ENCODE measurements at places on chromosomes 6 and 20.

DNA sequence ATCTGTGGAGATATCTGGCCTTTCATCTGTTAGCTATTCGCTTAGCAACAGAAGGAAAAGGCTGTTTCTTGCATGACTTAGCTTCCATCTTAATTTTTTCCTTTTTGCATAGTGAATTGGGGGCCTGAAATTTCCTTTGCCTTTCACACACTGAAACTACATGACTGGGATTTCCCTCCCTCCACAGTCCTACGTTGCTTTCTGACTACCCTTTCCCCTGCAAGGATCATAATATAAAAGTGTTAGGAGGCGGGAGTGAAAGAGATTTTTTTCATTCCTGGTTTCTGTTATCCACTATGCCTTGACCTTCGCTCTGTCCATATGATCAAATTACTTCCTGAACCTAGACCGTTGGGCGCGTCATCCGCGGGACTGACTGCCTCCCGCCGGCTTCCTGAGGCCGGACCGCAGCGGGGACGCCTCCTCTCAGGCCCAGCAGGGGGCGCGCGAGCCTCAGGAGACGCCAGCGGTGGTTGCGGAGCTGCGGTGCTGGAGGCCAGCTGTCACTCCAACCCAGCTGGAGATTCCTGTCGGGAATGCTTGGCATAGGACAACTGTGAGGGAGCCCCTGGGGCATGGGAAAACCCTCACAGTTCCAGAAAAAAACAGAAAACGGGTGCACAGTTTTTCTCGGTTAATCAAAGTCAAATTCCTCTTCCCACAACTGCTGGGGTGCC, 55.6 kb downstream of the MEP1A start:
- peak; percentile 47 for DNase-seq

- no peak for DNase-seq
Observed at GRCh38 chr6:20252311-20252710, 40.0 kb upstream of the MBOAT1 start.

DNA sequence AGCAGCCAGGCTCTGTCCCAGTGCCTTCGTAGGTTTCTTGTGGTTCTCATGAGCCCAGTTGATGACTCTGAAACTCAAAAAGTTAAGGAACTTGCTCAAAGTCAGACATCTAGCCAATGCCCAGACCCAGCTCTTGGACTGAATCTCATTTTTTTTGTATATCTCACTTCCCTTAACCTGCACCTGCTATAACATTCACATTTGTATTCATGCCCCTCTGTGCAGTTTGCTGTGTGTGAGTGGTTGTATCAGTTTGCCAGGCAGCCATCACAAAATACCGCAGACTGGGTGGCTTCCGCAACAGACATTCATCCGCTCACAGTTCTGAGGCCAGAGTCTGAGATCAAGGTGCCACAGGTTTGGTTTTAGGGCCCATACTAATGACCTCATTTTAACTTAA, 49.9 kb downstream of the IPCEF1 start:
- DNase-seq, result no peak

- no peak for DNase-seq
Observed at GRCh38 chr20:21102603-21103311, 3.4 kb downstream of the LINC00237 start.

DNA sequence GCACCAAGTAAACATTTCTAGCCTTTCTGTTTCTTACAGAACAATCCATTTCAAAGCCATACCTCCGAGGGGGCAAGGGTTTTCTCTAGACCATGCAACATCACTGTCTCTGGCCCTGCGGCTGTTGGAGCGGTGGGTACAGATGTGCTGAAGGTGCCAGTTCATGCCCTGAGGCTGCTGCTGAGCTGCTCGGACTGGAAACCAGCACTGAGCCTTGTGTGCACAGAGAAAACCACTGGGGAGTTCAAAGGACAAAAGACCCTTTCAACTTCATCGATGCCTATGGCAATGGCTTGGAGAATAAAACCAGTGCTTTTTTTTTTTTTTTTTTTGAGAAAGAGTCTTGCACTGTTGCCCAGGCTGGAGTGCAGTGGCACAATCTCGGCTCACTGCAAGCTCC, 93.3 kb upstream of the IYD start:
- DNase-seq, result no peak

GRCh38 chr20:15699431-15700146, 873.7 kb downstream of the KIF16B start:
- DNase-seq, result no peak

GRCh38 chr6:3822747-3823445, 26.3 kb upstream of the FAM50B start:
- DNase-seq, result no peak

DNA sequence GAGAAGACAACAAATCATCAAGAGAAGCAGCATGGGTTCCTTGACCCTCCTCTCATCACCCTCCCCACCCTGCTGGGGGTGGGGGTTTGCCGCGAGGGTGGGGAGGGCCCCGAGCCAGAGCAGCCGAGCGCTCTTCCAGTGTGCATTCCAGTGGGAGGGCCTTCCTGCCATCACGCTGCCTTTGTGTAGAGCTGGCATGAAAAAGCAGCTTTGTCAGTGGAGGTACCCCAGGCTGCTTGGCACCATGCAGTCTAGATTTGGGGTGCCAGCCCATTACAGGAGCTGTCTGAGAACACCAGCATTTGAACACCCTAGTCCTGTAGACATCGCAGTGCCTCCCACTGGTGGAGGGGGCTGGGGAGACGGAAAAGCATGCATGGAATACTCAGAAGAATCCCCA, 12.2 kb downstream of the BAK1 start:
- no peak for DNase-seq

DNA sequence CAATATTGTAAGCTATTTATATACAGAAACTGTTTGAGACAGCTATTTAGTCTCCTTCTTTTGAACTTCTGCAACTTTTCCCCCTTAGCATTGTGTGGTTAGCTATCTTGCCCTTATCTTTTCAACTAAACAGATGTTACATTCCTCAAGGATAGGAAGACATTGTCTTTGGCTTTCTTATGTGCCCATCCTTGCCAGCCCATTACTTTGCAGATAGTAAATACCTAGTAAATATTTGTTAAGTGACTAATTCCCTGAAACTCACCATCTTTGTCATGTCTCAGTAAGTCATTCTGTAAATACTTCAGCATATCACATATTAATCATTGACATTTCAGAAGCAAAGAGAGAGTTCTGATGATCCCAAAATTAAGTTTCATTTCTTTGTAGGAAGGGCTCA, 69.1 kb upstream of the FLRT3 start:
- DNase-seq, result no peak

GRCh38 chr6:47697925-47698324, 455 bp upstream of the ADGRF4 start:
- DNase-seq, result no peak

- no peak for DNase-seq
Observed at GRCh38 chr20:59573837-59574236, 30.5 kb upstream of the PHACTR3 start.

DNA sequence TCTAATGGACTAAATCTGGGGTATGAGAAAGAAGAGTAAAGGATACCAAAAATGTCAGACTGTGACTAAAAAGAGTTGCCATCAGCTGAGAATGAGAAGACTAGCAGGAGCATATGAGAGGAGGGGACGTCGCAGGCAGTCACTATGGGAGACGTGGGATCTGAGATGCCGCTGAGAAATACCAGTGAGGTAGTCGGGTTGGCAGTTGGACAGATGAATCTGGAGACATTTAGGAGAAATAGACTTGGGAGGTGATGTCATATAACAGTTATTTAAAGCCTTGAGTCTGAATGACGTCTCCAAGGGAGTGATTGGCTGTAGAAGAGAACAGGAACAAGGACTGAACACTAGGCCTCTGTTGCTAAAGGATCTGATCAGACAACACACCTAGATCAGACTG, 51.5 kb upstream of the TRIM26 start:
- DNase-seq, result no peak

- DNase-seq, result no peak
Observed at GRCh38 chr6:148166339-148166968, 176.2 kb upstream of the SASH1 start.

DNA sequence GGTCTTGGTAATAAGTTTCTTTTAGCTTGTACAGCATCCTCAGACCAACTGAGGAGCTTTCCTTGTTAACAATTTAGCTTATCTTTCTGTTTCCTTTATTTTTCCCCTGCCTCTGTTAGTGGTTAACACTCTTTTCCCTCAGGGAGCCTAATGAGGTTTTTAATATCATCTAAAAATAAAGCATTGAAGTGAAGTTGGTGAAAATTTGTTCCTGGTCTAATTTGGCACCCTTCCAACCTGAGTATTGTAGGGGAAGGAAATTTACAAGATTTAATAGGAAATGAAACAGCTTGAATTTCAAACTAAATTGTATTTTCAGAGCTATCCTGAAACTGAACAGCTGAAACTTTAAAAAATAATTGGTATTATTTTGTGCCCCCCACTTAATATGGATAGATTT, 28.1 kb upstream of the VAPB start:
- no peak for DNase-seq

DNA sequence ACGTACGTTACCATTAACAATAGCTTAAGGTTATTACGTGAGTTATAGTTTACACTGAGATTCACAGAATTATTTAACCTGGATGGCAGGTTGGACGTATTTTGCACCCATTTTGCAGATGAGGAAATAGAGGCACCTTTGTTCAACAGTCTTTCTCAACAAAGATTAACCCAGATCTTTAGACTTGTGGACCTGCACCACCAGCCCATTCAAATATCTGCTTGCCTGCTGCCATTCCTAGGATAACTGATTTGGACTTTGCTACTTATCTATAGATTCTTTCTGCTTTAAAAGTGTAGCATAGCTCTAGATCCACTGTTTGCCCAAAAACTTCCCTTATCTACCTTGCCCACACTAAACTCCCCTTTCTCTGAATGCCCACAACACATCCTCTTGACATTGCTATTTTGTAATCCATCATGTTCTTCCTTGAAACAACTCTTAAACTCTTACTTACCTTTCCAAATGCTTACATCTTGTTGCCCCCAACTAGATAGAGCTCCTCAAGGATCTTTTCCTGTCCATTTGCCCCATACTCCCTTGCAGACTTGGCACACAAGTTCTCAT, 56.4 kb upstream of the TNFAIP3 start:
- no peak for DNase-seq

DNA sequence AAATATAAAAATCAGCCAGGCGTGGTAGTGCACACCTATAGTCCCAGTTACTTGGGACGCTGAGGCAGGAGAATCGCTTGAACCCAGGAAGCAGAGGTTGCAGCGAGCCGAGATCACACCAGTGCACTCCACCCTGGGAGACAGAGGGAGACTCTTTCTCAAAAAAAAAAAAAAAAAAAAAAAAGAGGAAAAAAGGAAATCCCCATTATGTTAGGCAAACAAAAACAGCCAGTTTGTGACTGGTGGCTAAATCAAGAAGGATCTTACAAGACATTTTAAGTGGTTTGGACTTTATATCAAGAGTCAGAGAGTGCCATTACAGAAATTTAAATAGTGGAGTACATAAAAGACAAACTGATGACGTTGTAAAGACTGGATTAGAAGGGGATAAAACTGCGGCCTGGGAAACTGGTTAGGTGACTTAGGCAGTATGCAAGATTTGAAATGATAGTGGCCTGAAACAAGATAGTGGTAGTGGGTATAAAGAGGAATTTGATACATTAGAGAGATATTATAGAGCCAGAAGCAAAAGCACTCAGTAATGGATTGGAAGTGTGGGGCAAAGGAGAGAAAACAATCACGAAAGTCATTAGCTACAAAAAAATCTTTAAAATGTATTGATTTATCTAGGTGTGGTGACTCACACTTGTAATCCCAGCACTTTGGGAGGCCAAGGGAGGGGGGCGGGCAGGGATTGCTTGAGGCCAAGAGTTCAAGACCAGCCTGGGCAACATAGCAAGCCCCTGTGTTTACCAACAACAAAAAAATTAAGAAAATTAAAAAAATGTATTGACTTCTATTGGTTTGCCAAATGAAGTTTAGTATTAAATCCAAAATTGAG, 1.7 kb upstream of the MYO6 start:
- DNase-seq, result no peak

GRCh38 chr20:2305479-2305878, 9.7 kb downstream of the TGM3 start:
- DNase-seq, result no peak

GRCh38 chr20:63697868-63698545, 1.6 kb downstream of the TNFRSF6B start:
- no peak for DNase-seq
